Activated T-cell treated with anti-CD3 and anti-CD28 coated beads, Interleukin-2, amount 50 U/mL, for 72 hours (primary cell): ENCODE measurements at places on chromosomes 4 and X.

- no peaks in the 10 kb centered on the region for H3K27me3 ChIP-seq
- H3K27ac ChIP-seq: no peak overlapping the region
- no peaks in the 10 kb centered on the region for H3K4me1 ChIP-seq
- no peak for DNase-seq
- no peaks in the 10 kb centered on the region for H3K36me3 ChIP-seq
Observed at GRCh38 chr4:141757287-141757686, 120.9 kb downstream of the IL15 start.

GRCh38 chr4:34566091-34566490 is 1678.2 kb downstream of the ARAP2 start:
- H3K27ac ChIP-seq: no peak overlapping the region
- H3K27me3 ChIP-seq: no peaks in the 10 kb centered on the region
- DNase-seq: no peak
- H3K36me3 ChIP-seq: no peaks in the 10 kb centered on the region
- no peaks in the 10 kb centered on the region for H3K4me1 ChIP-seq
- no peak overlapping the region for H3K4me3 ChIP-seq

GRCh38 chr4:150982557-150983233 is 32.4 kb downstream of the LRBA start:
- peaks cover 5% of the 10 kb centered on the region for H3K36me3 ChIP-seq
- H3K27ac ChIP-seq: no peak overlapping the region
- H3K4me1 ChIP-seq: peaks cover 62% of the 10 kb centered on the region
- H3K27me3 ChIP-seq: no peaks in the 10 kb centered on the region

DNA sequence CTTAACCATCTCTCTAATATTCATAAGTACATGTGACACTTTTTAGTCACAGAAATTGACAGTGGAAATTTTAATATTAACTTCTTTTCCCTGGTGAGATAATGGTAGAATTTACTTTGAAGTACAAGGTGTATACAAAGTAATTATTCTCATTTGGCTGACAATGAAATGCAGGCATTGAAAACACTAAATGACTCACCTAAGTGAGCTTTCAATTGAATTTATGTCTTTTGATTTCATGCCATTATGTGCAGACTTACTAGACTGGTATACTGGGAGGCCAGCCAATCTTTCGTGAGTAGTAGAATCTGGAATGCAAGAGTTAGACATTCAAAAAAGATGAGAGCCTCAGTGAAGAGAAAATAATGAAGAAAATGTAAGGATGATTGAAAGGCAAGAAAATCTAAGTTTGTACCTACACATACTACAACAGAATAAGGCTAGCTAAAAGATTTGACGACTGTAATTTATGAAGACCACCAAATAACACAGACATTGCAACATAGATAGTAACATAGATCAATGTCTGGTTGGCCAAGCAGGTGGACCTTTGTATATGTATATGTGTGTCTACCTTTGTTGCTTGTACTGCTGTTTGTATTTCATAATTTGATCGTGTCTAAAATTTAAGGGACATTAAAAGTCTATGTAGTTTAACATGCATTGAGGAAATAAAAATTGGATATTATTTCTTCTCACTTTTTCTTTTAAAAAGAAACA is 459.7 kb downstream of the IL15 start:
- no peak for DNase-seq
- H3K27ac ChIP-seq: no peak overlapping the region
- H3K4me3 ChIP-seq: no peak overlapping the region
- H3K4me1 ChIP-seq: no peaks in the 10 kb centered on the region
- H3K36me3 ChIP-seq: peaks cover 23% of the 10 kb centered on the region

- no peaks in the 10 kb centered on the region for H3K4me1 ChIP-seq
- no peaks in the 10 kb centered on the region for H3K27me3 ChIP-seq
- H3K36me3 ChIP-seq: no peaks in the 10 kb centered on the region
- no peak overlapping the region for H3K4me3 ChIP-seq
Observed at GRCh38 chr4:139823746-139824145, 158.1 kb downstream of the MGST2 start.

GRCh38 chrX:123171781-123172180 is 12.3 kb upstream of the GRIA3 start:
- no peak for DNase-seq
- no peak overlapping the region for H3K27ac ChIP-seq
- no peaks in the 10 kb centered on the region for H3K36me3 ChIP-seq
- peaks cover 12% of the 10 kb centered on the region for H3K27me3 ChIP-seq

DNA sequence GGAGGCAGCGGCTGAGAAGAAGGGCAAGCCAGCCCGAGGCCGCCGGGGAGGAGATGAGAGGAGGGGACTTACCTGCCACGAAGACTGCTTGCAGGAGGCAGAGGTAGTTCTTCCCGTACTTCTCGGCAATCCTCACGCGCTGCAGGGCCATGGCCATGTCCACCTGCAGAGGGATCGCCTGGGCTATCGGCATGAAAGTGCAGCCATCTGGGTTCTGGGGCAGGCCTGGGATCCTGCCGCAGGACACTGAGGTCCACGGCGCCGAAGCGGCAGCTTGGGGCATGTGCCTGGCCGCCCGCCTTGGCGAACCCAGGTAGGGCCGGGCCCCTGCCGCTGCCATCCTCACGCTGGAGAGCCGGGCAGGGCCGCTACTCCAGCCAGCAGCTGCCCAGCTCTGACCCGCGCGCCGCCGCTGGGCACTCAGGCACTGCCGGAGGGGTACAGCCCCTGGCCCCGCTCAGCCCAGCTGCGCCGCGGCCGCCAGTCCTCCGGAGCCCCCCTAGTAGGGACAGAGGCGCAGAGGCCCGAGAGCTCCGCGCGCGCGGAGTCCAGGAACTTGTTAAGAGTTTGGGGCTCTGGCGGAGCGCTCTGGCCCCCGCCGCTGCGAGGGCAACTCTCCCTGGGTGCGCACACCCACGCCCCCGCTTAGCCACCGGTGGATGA is 16.0 kb downstream of the MCF2 start:
- no peak for DNase-seq
- no peaks in the 10 kb centered on the region for H3K4me1 ChIP-seq
- H3K27ac ChIP-seq: no peak overlapping the region
- H3K27me3 ChIP-seq: peaks cover 30% of the 10 kb centered on the region

DNA sequence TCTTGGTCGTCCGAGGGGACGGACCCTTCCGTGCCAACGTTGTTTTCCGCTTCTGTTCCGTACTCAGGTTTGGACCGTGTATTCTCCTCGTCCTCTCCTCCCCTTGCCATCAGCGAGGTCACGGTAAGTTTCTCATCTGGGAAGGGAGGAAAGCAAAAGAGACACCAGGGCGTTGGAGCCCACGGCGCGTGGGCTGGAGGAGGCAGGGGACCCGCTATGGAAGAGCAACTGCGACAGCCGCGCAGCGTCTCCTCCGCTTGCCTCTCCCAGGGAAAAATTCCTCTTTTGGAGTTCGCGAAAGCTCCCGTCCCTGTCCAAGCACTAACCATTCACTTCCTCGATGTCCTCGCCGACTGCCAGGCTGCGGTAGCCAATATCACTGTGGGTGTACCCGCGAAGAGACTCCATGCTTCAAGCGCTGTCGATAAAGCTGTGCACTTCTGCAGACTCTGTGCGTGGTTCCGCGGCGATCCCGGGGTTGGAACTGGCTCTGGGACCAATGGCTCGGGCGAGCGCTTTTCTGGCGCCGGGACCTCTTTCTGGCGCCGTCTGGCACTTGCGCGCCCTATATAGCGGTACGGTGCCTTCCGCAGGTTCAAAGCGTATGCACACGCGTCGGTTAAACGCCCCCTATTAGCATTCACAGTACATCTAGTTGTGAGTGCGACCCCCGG is at the start of gene ESX1:
Gene ESX1, minus strand, starts transcription at position 492 of the 674 bp plus-strand sequence. Its CDS starts 84 bp downstream, at position 408.
- peaks cover 58% of the 10 kb centered on the region for H3K27me3 ChIP-seq
- peaks cover 6% of the 10 kb centered on the region for H3K4me1 ChIP-seq
- no peak within 1 kb of the TSS for H3K27ac ChIP-seq
- peak; percentile 6 for DNase-seq
- peaks cover 2% of the 10 kb centered on the region for H3K36me3 ChIP-seq

DNA sequence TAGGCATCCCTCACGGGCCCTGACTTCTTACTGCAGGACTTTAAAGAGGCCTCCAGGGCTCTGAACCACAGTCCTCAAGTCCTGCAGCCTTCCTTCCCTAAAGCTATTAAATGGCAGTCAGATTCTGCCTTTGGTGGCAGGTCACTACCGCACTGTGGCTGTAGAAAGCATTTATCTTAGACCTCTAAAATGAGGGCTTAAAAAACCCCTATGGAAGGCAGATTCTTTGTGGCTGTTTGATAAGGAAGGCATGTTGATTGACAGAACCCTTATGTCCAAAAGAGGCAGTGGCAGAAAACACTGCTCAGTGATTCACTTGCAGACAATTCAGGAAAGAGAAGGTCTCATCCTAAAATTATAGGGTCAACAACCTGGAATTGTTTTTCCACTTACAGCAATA is 79.2 kb downstream of the FBXL5 start:
- H3K27ac ChIP-seq: no peak overlapping the region
- no peaks in the 10 kb centered on the region for H3K36me3 ChIP-seq
- H3K4me1 ChIP-seq: no peaks in the 10 kb centered on the region

DNA sequence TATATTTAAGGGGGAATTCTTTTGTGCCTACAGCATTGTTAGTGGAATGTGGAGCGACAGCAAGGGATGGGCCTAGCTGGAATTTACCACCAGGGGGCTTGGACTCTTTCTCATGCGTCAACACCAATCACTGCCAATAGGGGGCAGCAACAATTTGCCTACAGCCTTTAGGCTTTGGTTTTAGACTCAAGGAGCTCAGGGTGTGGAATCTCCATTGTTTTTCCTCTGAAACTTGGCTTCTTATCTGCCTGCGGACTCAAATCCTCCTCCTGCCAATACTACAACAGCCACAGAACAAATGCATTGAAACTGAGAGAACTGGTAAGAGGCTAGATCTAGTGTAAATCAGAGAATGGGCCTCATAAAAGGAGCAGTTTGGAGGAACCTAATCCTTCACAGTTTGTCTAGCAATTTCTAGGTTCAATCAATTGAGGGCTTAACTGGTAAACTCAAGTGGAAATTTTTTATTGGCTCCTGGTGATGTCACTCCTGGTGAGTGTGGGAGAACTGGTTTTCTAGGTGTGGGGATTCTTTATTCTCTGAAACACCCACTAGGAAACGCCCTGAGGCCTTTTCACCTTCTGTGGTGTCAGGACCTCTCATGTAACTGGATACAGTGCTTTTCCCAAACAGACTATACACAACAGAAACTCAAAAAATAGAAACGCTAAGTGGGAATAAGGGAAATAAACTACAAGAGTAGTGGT is 27.9 kb upstream of the TMSB4X start:
- H3K36me3 ChIP-seq: no peaks in the 10 kb centered on the region
- H3K27ac ChIP-seq: peak overlapping the region; percentile 90
- H3K27me3 ChIP-seq: peaks cover 26% of the 10 kb centered on the region
- peak overlapping the region; percentile 58 for H3K4me3 ChIP-seq
- DNase-seq: peak; percentile 78

GRCh38 chr4:183659872-183660242 is 764 bp downstream of the TRAPPC11 start:
- no peak for DNase-seq
- peak overlapping the region; percentile 75 for H3K27ac ChIP-seq
- peak overlapping the region; percentile 91 for H3K4me3 ChIP-seq

DNA sequence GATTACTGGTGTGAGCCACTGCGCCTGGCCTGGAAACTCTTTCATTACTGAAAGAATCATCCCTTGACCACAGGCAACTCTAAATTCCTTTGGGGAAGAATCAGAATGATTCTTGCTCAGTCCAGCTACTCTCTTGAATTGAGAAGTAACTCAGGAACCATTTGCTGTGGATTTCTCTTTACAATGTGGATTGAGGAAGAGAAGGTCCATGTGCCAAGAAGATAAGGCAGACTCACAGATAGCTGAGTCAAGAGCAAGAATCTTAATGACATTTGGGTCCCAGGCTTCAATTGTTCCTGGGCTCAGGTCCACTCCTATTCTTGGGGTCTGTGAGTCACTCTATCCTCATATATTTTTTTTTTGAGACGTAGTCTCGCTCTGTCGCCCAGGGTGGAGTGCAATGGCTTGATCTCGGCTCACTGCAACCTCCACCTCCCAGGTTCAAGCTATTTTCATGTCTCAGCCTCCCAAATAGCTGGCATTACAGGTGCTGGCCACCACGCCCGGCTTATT is 6.2 kb upstream of the MGARP start:
- peaks cover under 1% of the 10 kb centered on the region for H3K27me3 ChIP-seq
- H3K4me1 ChIP-seq: no peaks in the 10 kb centered on the region

GRCh38 chr4:89898304-89898716 is 3.7 kb downstream of the MMRN1 start:
- peaks cover 17% of the 10 kb centered on the region for H3K4me1 ChIP-seq
- DNase-seq: no peak
- no peak overlapping the region for H3K4me3 ChIP-seq
- no peak overlapping the region for H3K27ac ChIP-seq

DNA sequence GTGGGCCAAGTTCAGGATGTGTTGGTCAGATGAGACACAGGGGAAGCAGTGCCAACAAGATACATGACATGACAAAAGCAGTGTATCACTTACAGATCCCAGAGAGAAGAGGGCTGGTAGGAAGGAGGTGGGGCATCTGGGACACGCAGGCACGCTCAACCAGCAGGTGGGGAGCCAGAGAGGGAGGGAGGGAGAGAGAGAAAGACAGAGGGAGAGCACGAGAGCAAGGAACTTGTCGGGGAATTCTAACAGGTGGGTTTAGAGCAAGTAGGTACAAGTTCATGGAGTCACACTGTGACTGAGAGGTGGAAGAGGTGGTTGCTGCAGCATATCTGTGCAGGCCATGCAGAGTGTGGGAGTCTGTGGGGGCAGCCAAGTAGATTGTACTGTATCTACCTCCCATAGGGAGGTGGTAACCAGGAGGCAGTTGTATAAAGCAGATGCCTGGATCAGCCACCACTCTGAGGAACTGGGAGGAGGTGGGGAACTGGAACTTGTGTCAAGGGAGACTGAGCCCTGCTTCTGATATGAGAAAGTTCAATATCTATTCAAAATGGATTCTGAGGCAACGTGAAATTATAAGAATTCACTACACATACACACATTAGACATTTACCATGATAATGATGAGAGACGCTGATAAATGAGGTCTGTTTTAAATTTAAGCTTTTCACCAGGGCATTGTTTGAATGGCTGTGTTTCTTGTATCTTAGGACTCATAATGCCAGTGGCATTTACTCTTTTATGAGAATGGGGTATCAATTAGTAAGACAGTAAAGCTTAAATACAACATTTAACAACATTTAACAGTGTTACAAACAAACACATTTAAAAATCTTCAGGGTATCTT is 43.7 kb downstream of the BBS12 start:
- H3K4me1 ChIP-seq: peaks cover 5% of the 10 kb centered on the region
- H3K4me3 ChIP-seq: no peak overlapping the region
- H3K27me3 ChIP-seq: peaks cover 27% of the 10 kb centered on the region
- H3K36me3 ChIP-seq: no peaks in the 10 kb centered on the region
